ENCODE measurements at places on chromosomes 6 and 20.

- no peak for DNase-seq
Observed at GRCh38 chr6:13648850-13649249, 33.7 kb downstream of the NOL7 start.

GRCh38 chr6:73234733-73235132 lies 9.4 kb upstream of the KHDC1L start:
- peak; percentile 44 for DNase-seq

DNA sequence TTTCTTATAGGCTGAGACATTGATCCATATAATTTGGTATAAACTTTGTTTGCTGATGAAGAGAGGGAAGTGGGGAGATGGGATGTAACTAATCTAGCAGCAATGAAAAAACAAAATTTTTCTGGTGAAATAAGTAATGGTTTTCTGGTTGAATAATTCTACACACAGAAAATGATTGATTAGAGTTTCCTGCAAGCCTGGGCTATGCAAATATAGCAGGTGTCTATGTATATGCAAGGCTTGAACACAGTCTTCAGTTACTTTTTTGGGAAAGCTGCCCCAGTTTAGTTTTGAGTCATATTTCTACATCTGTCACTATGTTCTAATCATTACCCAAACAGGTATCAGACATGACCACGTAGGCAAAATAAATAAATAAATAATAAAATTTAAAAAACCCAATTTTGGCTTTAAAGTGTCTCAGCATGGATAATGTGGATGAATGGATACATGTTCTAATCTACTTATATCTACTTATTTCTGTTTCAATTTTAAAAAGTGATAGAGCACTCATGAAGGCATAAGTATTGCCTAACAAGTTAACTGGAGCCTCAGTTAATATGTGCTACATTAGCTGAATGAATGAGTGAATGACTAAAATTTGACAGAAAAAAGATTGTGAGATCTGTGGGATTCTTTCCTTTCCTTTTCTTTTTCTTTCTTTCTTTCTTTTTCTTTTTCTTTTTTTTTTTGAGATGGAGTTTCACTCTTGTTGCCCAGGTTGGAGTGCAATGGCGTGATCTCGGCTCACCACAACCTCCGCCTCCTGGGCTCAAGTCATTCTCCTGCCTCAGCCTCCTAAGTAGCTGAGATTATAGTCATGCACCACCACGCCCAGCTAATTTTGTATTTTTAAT lies 37.2 kb upstream of the TFB1M start:
- no peak for DNase-seq

- no peak for DNase-seq
Observed at GRCh38 chr6:25041485-25042035, 105.8 kb upstream of the RIPOR2 start.

DNA sequence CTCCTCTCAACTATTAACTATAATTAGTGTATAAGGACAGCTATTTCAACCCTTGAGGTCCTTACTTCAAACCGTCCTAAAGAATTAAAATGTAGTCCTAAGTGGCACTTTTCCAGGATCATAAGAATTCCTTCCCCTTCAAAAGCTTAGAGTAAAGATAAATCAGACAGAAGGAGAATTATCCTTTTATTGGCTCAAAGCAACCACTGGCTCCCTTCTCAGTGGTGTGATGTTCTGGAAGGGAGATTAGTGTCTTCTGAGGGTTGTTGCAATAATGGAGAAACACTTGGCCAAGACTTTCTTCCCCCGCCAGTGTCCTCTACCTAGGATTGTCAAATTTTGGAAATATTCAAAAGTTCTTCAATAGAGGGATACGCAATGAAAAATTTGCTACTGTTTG lies 89.1 kb upstream of the PLEKHG1 start:
- no peak for DNase-seq

- DNase-seq: peak; percentile 20
Observed at GRCh38 chr20:49346682-49347081, 68.8 kb upstream of the ZNFX1 start.

DNA sequence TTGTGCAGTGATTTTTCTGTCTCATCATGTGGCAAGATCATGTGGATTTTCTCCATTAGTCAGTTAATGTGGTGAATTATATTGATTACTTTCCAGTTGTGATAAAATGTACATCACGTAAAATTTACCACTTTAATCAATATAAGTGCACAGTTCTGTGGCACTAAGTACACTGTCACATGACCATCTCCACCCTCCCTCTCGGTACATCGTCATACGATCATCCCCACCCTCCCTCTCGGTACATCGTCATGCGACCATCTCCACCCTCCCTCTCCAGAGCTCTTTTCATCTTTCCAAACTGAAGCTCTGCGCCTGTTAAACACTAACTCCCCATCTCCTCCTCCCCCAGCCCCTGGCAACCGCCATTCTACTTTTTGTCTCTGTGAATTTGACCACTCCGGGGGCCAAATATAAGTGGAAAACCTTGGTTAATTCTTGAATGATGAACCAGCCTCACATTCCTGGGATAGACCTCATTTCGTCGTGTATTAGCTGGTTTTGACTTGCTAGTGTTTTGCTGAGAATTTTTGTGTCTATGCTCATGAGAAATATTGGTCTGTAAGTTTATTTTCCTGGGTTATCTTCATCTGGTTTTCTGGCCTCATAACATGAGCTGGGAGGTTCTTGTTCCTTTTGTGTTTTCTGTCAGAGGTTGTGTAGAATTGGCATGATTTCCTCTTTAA lies 10.8 kb downstream of the NTSR1 start:
- DNase-seq: peak; percentile 62

DNA sequence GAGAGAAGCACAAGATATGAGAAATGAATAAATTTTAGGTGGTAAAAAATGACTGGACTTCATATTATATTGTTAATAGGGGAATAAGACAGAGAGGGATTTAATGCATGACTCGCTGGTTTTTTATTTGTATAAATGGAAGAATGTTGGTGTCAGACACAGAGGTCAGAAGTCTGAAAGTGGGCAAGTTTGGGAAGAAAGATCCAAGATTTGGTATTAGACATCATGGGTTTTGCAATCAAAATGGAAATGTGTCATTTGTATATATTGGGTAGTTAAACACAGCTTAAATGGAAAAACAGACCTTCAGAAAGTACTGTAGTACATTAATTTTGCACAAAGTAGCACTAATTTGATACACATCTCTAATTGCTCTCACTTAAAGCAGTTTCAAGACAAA lies 96.2 kb downstream of the EYA4 start:
- peak; percentile 40 for DNase-seq

- DNase-seq: no peak
Observed at GRCh38 chr6:21726676-21727075, 133.1 kb downstream of the SOX4 start.

GRCh38 chr6:16822529-16822928 lies 61.3 kb upstream of the ATXN1 start:
- DNase-seq: no peak

DNA sequence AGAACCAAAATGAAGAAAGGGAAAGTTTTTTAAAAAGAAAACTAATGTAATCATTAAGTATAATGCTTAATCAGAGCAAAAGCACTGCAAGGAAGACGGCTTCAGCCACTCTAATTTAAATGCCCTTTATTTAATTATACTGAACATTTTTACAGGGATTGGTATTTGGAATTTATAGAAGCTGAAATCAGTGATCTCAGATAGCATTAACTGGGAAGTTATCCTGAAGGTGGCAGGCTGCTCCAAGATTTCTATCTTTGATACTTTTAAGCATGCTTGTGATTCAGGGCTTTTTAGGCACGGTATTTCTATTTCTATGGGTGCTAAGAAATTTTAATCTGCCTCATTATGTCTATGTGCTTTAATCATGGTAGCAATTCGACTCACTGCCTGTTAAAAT lies 1.3 kb upstream of the NDUFAF4 start:
- DNase-seq: peak; percentile 56

- peak; percentile 44 for DNase-seq
Observed at GRCh38 chr6:99613409-99613704, 6.7 kb downstream of the PRDM13 start.

GRCh38 chr6:25058941-25059340 lies 123.2 kb upstream of the RIPOR2 start:
- DNase-seq: no peak

DNA sequence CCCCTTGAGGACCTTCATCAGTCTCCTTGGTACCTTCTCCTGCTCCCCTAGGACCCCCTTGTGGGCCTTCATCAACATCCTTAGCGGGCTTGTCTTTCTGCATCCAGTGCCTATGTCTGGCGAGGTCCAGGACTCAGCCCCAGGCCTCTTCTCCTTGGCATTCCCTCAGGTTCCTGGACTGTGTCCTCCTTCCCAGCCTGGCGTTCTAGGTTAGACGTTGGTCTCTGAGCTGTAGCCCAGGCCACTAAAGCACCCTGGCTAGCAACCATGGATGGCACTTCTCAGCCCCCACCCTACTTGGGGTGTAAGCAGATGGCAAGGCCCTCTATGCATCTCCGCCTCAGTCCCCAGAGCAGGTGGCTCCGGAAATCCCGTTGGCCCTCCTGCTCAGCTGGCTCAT lies 51.5 kb upstream of the NNAT start:
- no peak for DNase-seq

DNA sequence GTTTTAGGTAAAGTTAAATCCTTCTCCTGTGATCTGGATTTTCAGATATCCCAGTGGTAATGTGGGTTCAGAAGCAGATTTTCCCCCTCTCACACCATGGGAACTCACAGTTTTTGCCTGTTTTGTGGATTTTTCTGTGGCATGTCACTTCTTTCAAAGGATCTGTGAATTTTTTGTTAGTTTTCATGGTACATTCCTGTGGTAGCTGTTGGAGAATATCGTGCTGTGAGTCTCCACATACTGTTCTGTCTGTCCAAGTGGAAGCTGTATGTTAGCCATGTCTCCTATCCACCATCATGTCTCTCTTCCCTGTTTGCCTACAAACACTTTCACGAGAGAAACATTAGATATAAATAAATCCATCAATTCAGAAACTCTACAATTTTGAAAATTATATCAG lies 378.7 kb upstream of the ADGRB3 start:
- DNase-seq: peak; percentile 73

DNA sequence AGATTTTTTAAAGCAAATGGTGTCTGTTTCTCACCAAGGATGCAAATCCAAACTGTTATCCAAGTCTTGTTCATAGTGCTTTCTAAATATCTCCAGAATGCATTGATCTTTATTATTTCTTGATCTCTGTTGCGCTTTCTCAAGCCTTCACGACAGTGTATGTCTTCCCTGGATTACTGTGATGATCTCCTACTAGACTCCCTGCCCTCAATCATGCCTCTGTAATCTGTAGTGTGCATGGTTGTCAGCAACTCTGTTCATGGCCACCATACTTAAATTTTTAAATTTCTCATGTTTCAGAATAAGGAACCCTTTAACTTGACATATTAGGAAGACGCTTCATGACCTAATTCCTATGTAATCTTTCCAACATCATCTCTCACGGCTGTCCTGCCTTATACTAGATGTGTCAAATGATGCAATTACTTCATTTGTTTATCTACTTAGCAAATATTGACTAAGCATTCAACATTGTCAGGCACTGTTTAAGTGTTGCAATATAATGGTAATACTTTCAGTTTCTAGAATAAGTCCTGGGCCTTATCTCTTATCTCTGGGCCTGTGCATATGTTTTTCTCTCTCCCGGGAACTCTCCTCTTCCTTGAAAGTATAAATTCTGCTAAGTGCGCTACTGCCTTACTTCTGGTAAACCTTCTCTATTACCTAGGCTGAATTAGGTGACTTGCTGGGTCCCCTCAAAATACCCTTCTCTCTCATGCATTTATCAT lies 25.6 kb upstream of the AHI1 start:
- peak; percentile 22 for DNase-seq

- no peak for DNase-seq
Observed at GRCh38 chr6:118724211-118724610, 72.8 kb upstream of the CEP85L start.

DNA sequence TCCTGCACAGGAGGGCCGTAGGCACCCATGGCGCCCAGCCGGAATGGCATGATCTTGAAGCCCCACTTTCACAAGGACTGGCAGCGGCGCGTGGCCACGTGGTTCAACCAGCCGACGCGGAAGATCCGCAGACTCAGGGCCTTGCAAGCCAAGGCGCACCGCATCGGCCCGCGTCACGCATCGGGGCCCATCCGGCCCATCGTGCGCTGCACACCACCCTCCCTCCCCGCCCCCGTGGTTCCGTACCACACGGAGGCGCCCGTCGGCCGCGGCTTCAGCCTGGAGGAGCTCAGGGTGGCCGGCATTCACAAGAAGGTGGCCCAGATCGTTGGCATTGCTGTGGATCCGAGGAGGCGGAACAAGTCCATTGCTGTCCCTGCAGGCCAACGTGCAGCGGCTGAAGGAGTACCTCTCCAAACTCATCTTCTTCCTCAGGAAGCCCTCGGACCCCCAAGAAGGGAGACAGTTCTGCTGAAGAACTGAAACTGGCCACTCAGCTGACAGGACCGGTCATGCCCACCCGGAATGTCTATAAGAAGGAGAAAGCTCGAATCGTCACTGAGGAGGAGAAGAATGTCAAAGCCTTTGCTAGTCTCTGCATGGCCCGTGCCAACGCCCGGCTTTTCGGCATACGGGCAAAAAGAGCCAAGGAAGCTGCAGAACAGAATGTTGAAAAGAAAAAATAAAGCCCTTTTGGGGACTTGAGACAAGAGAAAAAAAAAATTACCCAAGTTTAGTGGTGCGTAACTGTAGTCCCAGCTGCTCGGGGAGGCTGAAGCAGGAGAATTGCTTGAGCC lies 9.9 kb upstream of the NCOA5 start:
- DNase-seq: no peak

DNA sequence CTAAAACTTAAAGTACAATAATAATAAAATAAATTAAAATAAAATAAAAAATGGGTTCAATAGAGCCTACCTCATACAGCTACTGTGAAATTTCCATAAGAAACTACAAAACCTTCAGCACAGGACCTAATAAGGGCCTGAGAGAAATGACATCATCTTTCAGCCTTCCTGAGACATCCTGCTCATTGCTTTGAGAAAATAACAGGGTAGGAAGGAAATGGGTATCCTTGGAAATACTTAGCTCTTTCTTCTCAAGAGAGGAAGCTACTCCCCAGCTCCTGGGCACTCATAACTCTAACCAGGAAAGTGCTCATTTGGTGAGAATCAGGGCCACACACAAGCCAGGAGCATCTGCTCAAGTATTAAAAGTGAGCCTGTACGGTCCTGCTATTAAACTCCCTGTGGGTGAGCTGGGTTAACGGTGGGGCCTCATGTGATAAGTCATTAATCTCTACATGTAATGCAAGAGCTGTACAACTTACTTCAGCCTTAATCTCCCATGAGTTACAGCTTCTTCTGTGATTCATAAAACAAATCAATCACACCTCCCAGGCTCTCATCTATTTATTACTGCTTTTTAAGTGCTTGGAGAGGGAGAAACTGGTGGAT lies 141.4 kb downstream of the MAFB start:
- peak; percentile 14 for DNase-seq

- no peak for DNase-seq
Observed at GRCh38 chr6:17062871-17063440, 38.9 kb upstream of the STMND1 start.

Data from fibroblast of skin of scalp (primary cell).